CD4-positive, alpha-beta T cell treated with Interleukin-12 subunit alpha and Interleukin-12 subunit beta, for 1 hour (primary cell): ENCODE measurements at places on chromosomes 2 and 18.

GRCh38 chr2:75646090-75646582 is 447 bp upstream of the MRPL19 start:
- no peak for DNase-seq

- no peak for DNase-seq
These were observed 27.7 kb upstream of the SPATS2L start for GRCh38 chr2:200278694-200279316.

DNA sequence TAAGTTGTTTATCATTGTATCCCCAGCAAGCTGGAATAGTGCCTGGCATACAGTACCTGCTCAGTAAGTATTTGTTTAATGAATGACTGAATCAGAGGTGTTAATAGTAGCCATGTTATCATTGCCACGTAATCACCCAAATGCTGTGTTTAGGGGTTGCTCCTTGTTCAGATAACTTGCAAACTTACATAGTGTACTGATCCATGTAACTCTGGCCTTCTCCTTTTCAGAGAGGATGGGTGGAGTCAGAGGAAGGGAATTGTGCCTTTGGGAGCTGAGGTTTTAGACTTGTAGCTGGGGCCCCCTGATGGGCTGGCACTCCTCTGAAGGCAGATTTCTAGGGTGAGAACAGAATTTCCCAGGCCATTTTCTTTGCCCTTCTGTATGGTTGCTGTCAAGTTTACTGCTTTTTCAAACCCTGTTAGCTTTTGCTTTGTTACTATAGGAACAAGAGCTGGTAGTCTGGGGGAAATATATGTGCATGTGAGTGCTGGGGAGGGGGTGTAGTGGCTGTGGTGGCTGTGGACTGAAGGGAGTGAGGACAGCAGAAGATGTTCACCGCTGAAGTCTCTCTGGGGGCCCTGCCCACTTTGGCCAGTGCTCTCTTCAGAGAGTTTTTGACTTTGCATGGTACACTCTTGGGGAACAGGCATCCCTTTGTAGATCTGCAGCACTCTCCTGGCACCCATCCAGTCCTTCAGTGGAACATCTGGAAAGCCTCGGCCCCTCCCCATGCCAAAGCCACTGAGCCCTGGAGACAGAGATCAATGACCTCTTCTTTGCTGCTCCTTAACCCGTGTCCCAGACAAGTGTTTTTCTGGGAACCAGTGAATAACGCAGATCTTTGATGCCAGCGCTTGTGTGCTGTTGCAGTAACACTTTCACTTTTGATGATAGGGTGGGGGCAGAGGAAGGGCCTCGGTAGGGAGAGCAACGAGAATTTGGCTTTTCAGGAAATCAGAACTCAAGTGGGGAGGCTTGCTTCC is 209.0 kb downstream of the PRKCE start:
- DNase-seq: peak; percentile 12

GRCh38 chr18:79485788-79486355 is 90.1 kb downstream of the NFATC1 start:
- no peak for DNase-seq

- no peak for DNase-seq
These were observed 11.2 kb downstream of the EFR3B start for GRCh38 chr2:25053041-25053440.

DNA sequence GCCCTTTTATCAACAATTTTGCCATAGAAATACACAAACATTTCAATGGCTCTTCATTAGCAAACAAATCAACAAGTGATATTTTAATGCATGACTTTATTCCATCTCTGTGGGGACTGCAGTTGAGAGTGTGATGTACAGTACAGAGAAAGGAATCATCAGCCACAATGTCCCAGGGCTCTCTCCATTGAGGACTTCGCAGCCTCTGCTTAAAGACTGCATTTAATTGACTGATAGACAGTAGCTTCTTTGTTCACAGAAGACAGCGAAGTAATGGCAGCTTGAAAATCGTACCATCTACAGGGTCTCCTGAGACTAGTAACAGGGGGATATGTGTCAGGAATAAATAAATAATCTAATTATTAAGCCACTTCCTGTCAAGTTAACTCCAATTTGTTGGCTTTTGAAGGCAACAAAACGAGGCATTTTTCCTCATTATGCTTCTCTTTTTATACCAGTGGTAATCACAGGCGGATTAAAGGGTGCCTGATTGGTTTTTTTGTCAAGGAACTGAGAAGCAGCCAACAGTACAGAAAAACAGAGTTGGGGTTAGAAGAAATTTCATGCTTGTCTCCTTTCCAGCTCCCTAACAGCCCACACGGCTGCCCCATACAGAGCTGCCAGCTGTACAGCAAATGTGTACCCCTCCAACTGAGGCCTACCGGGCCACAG is 164.3 kb downstream of the ZNF521 start:
- no peak for DNase-seq

DNA sequence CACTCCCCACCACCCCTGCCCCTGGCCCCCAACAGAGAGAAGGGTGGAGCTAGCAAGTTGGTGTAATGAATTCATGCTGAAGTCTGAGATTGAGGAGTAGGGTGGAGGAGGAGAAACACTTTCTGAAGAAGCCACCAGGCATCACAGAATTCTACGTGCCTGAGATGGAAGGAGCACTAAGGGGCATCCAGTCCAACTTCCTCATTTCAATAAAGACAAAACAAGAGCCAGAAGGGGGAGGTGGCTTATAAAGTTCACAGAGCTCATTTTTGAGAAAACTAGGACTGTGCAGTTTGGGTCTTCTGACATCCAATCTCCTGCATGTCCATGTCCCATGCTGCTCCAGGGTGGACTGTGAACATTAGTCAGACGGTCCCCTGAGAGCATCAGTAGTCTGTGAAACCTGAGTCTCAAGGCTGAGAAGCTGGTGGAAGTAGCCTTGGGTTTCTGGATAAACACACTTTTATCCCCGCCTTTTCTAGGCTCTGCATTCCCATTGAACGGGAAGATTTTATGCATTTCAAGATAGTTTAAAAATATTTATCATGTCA is 77.7 kb downstream of the TRIM43 start:
- no peak for DNase-seq

DNA sequence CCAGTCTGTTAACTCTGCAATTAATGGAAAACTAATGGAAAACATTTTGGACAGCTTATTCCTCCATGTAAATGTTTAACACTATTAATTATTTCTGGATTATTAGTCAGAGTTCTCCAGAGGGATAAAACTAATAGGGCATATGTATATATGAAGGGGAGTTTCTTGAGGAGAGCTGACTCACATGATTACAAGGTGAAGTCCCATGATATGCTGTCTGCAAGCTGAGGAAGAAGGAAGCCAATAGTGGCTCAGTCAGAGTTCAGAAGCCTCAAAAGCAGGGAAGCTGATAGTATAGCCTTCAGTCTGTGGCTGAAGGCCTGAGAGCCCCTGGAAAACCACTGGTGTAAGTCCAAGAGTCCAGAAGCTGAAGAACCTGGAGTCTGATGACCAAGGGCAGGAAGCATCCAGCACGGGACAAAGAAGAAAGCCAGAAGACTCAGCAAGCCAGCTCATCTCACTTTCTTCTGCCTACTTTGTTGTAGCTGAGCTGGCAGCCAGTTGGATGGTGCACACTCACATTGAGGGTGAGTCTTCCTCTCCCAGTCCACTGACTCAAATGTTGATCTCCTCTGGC is 136.0 kb downstream of the PTH2R start:
- no peak for DNase-seq

DNA sequence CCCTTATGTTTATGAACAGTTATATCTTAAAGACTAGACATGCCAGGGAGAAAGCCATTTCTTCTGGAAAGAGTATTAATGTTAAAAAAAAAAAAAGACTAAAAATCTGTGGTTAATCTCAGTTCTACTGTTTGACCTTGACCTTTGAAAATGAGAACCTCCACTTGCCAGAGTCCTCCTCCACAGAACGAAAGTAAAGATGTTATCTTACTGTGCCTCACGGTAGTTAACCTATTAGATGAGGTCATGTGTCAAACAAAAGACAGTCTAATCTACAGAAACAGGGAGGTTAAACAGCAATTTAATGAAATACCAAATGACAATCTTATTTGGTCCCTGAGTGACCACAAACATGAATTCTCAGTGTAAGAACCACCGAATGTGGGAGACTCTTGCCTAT is 51.2 kb downstream of the SLC14A2 start:
- DNase-seq: peak; percentile 62

GRCh38 chr18:74507097-74507881 is 11.1 kb downstream of the CNDP2 start:
- no peak for DNase-seq

DNA sequence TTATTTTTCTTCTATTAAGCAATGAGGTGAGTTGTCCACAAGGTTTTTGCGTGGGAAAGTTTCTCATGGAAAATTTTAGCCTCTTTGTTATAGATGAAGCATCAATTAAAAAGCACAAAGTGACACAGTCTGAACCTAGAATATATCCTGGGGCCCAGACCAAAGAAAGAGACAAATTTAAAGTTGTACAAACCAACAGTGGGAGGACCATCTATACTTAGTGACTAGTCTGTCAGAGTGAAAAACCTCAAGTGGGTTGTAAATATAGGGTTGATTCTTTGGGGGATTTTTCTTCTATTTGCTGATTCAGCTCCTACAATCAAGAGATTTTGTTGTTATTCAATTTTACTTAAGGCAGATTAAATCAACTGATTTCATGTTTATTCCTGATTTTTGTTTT is 256.2 kb downstream of the SATB2 start:
- no peak for DNase-seq

- DNase-seq: no peak
These were observed 744.4 kb downstream of the KCNJ3 start for GRCh38 chr2:155442755-155443372.

- DNase-seq: no peak
These were observed 99.0 kb upstream of the CTDP1 start for GRCh38 chr18:79580498-79581171.

- DNase-seq: no peak
These were observed 16.6 kb downstream of the CCDC138 start for GRCh38 chr2:108803045-108803736.

GRCh38 chr2:232361646-232362045 is 16.9 kb upstream of the ALPP start:
- DNase-seq: no peak

DNA sequence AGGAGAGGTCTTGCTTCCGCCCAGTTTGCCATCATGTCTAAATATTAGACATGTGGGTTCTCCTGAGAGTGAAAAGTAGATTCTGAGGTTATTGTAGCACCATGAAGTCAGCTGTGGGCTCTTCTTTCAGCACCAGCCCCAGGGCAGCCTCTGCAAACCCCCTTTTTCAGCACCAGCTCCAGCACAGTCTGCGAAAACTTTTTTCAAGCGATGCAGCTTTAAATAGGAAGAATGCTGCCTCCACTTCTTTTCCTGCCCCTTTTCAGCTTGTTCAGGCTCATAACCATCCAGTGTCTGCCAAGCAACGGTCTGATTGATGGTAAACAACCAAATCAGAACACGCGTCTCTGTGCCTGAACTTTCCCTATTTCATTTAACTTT is at the start of gene COL5A2:
Gene COL5A2, minus strand, starts transcription at position 192 of the 381 bp plus-strand sequence. Its CDS starts 157 bp downstream, at position 35.
- DNase-seq: no peak

GRCh38 chr2:25606892-25607291 is 66.5 kb downstream of the DTNB start:
- peak; percentile 39 for DNase-seq

DNA sequence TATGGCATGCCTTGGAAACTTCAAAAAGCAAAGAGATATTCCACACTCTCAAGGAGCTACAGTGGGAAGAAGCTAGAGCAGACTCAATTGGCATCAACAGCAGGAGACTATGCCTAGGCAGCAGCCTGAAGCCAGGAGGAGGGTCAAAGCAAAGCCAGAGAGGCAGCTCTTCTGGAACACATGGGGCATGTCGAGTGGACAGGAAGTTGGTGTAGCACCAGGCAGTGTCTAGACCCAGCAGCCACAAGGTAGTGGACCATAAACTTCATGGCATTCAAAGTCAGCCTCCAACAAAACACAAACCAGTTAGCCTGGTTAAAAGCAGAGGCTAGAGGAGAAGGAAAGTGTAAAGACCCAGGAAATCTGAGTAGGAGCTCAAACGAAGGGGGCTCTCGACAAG is 311.2 kb upstream of the PKDCC start:
- DNase-seq: no peak

GRCh38 chr18:57649556-57650500 is 28.2 kb upstream of the NARS1 start:
- no peak for DNase-seq

GRCh38 chr2:88638123-88638650 is 10.9 kb upstream of the EIF2AK3 start:
- no peak for DNase-seq

- no peak for DNase-seq
These were observed 421.0 kb downstream of the ZNF521 start for GRCh38 chr18:24930971-24931370.

DNA sequence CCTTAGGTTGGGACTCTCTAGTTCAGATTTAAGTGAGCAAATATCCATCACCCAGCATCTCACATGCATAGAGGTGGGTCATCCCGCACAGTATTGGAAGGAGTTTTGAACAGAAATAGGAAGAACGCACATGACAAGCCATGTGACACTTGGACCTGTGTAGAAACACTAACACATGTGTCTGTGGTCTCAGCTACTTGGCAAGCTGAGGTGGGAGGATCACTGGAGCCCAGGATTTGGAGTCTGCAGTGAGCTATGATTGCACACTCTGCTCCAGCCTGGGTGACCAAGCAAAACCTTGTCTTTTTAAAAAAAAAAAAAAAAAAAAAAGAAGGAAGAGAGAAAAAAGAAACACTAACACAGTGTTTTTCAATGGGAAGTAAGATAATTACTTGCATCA is 5.4 kb upstream of the MTCL1 start:
- no peak for DNase-seq

DNA sequence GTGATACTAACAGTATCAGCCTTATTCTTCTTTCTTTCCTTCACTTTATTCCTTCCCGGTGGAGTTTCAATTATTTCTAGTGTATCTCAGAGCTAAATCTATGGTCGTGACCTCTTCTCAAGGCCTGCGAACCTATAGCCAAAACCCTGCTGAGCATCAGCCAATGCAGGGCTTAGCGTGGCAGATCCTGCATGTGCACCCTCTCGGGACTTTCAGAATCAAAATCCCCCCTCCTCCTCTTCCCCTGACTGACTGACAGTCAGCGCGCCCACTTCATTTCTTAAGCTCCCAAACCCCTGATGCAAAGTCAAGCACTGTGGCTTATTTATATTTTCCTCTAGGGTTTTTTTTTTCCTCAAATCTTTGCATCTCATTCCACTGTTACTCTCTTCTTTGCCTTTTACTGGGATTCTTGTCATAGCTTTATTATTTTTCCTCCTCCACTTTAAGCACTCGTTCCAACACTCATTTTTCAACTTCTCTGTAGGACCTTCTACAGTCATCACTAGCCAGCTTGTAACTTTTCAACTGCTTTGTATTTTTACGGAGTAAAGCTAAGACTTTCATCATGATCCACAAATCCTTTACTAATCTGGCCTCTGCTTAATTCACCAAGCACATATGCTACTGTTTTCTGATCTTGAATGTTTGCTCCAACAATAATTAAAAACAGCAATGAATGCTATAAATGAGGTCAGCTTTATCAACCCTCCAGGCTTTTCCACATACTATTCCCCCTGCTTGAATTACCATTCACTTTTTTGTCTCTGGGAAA is 896.5 kb upstream of the PIK3C3 start:
- no peak for DNase-seq

- no peak for DNase-seq
These were observed 46.8 kb downstream of the EPG5 start for GRCh38 chr18:45920367-45920766.
